Occipital lobe (tissue), 3 donors: ENCODE measurements at places on chromosomes 2 and 18. TPM values are rescaled to one million over a fixed set of nuclear protein-coding genes. Genes with fewer than 3 reads are reported as not detected.

GRCh38 chr18:2984703-2985261, 28.2 kb downstream of the LPIN2 start:
- no peak for DNase-seq

- DNase-seq = no peak
These were observed 139.7 kb downstream of the FAM161A start for GRCh38 chr2:61714210-61714609.

DNA sequence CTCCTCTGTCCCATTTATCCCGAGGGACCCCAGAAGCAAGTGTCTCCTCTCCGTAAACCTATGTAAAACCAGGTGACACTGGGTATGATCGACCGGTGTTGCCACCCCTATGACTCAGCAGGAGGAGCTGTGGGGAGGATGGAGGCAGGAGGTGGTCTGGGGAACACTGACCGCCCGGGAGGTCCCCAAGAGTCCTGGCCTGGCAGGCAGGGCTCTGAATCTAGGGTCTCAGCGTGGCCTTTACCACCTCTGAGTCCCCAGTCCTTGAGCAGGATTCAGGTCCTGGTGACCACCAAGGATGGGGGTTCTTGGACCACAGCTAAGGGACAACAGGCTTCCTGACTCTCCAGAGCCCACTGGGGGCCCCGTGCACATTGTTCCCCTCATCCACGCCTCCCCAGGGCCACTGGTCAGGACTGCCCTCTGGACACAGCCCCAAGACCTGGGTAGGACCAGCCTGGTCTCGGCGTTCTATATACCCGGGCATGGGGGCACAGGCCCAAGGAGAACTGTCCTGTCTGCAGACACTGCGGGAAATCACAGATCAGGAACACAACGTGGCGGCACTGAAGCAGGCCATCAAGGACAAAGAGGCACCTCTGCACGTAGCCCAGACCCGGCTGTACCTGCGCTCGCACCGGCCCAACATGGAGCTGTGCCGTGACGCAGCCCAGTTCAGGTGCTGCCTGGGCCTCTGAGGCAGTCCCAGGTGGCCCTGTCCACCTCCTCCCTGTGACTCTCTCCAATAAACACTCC, 4.0 kb downstream of the TEKT4 start:
- no peak for DNase-seq

TRMT61B gene
- total RNA-seq = 42.0 TPM

GRCh38 chr2:42312106-42312505, 48.9 kb downstream of the COX7A2L start:
- DNase-seq = no peak

- DNase-seq = no peak
These were observed 59.5 kb upstream of the SP3 start for GRCh38 chr2:174024524-174025270.

BARD1 gene
- total RNA-seq = 87.8 TPM
